ENCODE measurements at places on chromosomes 6 and 20.

- DNase-seq: no peak
These were observed 126.0 kb downstream of the MOXD1 start for GRCh38 chr6:132275066-132275970.

- no peak for DNase-seq
These were observed 154.2 kb upstream of the RNF24 start for GRCh38 chr20:4169360-4170190.

GRCh38 chr6:127317388-127318128, 25.9 kb downstream of the ECHDC1 start:
- DNase-seq: no peak

DNA sequence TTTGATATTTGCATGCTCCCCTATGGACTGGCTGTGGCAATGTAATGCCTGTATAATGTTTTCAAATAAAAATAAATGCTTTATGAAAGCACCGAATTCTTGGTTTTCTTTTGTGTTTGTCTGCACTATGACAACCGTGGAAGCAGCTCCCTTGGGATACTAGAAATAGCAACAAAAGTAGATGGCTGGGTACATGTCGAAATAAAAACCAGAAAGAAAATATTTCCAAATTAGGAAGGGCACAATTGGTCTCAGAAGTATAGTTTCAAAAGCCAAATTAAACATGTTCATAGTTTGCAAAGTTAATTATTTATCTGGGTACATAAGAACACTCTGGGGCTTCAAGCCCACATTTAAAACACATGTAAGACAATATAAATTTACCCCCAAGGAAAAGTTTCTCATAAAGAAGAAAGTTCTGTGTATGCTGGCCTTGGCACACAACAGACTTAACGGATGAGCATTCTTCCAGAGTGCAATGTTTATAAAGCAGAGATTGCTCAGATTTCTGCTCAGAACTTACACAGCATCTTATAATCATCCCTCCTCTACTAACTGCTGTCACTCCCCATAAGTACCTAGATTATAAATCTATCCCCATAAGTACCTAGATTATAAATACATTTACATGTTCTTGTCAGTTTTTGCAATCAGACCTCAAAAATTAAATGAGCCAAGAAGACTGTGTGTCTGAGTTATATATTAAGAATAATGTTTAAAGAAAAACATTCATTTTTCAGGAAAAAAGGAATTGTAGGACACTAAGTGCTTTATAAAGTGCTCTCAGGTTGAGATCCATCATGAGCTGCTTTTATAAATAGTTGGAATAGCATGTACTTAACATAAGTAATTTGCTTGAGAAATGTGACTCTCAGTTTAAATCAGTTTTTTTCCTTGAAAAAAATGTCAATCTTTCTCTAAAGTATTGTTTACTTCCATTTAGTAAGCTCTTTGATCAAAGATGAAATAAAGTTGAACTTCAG, 230.2 kb upstream of the PLN start:
- no peak for DNase-seq

DNA sequence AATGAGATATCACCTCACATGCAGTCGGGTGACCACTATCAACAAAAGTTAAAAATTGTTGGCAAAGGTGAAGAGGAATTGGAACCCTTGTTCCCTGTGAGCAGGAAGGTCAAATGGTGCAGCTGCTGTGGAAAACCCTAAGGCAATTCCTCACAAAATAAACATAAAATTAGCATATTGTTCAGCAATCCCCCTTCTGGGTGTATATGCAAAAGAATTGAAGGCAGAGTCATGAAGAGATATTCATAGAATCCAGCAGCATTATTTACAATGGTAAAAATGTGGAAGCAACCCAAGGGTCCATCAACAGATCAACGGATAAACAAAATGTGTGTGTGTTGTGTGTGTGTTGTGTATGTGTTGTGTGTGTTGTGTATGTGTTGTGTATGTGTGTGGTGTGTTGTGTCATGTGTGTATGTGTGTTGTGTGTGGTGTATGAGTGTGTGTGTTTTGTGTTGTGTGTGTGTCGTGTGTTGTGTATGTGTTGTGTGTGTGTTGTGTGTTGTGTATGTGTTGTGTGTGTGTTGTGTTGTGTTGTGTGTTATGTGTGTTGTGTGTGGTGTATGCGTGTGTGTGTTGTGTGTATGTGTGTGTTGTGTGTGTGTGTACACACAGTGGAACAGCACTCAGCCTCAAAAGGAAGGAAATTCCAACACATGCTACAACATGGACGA, 245.1 kb downstream of the ERMARD start:
- DNase-seq: no peak

GRCh38 chr6:109088995-109089394, 5.7 kb downstream of the SESN1 start:
- DNase-seq: no peak

GRCh38 chr6:150153905-150154492, 11.2 kb downstream of the PPP1R14C start:
- no peak for DNase-seq

- peak; percentile 67 for DNase-seq
These were observed 167.5 kb downstream of the VEGFA start for GRCh38 chr6:43937236-43938177.

GRCh38 chr6:151630991-151631655, 137.3 kb downstream of the CCDC170 start:
- no peak for DNase-seq

GRCh38 chr6:61586934-61587537, 699.0 kb downstream of the KHDRBS2 start:
- DNase-seq: no peak

GRCh38 chr20:21622097-21622857, 83.2 kb upstream of the PAX1 start:
- no peak for DNase-seq

- DNase-seq: no peak
These were observed 61.4 kb upstream of the ZNF217 start for GRCh38 chr20:53654932-53655624.

DNA sequence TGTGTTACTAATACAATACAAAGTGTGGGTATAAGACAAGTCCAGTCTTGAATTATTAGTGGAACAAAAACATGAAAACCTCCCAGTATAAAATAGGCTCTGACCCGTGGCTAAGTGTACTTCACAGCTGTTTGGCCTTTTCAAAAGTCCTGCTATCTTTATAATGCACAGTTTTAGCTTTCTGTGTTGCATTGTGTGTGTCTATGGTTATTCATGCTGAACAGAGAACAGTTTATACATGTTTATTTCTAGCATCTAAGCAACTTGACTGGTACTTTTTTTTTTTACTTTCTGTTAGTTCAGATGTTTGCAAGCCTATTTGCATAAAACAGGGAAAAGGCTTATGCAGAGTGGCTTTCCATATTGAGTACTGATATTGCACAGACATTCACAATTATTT, 119.2 kb upstream of the CCN2 start:
- DNase-seq: no peak

DNA sequence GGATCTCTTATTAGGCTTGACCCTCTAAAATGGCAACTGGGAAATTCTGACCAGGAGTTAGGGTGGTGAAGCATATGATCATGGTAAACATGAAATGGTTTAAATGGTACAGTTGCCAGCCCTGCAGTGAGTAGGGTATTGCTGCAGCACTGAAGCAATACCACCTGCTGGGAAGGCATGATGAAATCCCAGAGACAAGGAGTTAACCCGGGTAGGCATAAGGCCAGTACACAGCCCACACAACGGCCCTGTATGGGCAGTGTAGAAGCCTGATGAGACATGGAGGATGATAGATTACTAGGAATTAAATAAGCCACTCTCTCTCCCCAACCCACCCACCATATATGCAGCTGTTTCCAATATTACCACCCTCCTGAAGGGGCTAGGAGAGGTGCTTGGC, 197.4 kb upstream of the MOCS1 start:
- DNase-seq: no peak

- DNase-seq: no peak
These were observed 83.1 kb downstream of the MYLK4 start for GRCh38 chr6:2667617-2668016.

GRCh38 chr20:57470666-57471495, 54.1 kb downstream of the CTCFL start:
- DNase-seq: no peak

DNA sequence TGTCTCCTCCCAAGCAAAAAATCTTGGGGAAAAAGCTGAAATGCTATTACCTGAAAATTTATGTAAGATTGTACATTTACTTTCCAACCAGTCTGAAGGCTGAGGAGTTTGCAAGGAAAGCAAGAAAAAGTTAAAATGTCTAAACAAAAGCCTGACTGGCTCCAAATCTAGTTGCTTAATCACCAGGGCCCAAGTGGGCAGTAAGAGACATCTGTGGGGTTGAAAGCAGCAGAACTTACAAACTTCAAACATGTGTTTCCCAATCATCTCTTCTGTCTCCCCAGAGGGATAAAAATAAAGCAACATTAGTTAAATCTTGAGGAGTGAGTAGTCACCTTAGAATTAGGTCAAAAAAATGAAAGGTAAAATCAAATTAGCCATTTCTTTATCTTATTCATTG, 98.6 kb downstream of the OGFRL1 start:
- DNase-seq: no peak

GRCh38 chr6:52667572-52667971, 3.3 kb upstream of the TMEM14A start:
- DNase-seq: no peak

- no peak for DNase-seq
These were observed 81.7 kb downstream of the THBS2 start for GRCh38 chr6:169171951-169172350.

DNA sequence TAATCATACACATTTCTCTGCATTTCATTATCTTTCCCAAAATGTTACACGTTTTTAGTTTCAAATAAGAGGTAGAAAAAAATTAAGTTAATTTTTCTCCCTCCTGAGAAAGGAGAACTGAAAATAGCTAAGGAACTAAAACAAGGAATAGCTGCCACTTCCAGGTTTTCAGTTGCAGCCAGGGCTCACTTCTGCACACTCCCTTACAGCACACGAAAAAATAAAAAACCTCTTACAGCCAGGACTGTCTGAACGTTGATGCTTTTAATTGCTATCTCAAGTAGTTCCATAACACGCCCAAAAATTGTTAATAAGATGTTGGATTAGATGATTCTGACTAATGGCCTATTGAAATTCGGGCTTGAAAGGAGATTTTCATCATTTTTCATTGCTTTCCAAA, 153.7 kb upstream of the THBS2 start:
- DNase-seq: no peak

DNA sequence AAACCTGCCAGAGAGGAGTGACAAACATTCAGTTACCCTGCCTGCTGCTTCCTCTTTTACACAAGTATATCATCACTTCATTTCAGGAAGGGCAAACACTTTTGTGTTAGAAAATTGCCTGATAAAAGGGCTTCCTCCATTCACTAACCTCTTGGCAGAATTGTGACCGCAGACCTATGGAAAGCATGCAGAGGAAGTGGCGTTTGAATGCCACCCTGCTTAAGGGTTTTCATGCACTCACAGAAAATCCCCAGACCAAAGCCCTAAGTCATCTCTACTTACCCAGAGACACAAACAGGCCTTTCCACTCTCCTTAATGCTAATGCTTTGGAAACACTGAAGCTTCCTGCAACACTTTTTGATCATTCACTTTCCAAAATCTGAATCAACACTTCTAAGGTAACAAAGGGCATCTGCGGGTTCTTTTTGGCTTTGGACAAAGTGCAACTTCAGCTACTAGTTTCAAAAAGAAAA, 22.1 kb upstream of the RALGAPA2 start:
- no peak for DNase-seq

DNA sequence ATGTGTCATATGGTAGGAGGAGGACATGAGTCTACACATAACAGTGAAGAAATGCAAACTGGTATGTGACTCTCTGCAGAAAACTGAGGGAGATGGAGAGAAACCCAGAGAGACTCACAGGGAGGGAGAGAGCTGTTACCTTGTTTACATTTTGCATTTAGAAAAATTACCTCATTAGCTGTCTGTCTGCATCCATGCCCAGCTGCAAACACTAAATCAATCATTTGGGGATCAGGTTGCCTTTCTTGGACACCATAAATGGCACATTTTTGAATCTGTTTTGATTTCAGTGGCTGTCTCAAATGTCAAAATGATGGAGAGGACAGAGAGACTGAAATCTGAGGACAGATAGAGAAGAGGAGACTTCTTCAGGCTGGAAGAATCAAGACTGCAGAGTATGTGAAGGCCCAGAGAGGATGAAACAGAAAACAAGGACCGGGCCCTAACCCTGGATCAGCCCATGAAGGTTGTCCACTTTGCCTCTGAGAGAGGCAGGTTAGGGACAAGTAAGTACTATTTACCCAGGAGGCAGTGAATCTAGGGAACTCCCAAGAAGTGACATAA, 92.2 kb downstream of the UNC5CL start:
- no peak for DNase-seq

GRCh38 chr6:124684621-124685020, 277.6 kb upstream of the RNF217 start:
- no peak for DNase-seq

- DNase-seq: peak; percentile 81
These were observed 34.1 kb upstream of the ID1 start for GRCh38 chr20:31570735-31571617.

DNA sequence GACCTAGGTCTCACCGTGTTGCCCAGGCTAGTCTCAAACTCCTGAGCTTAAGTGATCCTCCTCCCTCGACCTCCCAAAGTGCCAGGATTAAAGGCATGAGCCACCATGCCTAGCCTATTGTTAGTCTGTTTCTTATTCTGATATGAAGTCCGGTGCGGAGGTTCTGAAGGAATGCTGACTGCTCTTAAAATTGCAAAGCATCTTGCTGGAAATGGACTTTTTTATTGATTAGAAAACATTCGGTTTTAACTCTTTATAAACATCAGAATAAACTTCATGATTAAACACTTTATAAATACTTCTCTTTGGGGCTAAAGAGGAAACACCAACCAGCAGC, 3.2 kb downstream of the TNFAIP3 start:
- DNase-seq: no peak

DNA sequence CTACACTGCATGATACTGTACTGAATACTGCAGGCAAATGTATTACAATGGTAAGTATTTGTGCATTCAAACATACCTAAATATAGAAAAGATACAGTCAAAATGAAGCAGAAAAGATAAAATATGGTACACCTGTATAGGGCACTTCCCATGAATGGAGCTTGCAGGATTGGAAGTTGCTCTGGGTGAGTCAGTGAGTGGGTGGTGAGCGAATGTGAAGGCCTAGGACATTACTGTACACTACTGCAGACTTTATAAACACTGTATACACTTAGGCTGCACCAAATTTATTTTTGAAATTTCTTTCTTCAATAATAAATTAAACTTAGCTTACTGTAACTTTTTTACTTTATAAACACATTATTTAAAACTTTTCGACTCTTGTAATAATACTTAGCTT, 213.1 kb downstream of the ATXN1 start:
- DNase-seq: no peak

GRCh38 chr6:35810971-35811698, 6.0 kb downstream of the LHFPL5 start:
- no peak for DNase-seq
